Activated CD4-positive, alpha-beta T cell treated with anti-CD3 and anti-CD28 coated beads, Interleukin-2, amount 10 ng/mL, durations not matched to agents 7 days and 5 days (primary cell): ENCODE measurements at places on chromosomes 3 and 15.

GRCh38 chr15:75194397-75194796, 7.3 kb upstream of the C15orf39 start:
- no peak for DNase-seq

DNA sequence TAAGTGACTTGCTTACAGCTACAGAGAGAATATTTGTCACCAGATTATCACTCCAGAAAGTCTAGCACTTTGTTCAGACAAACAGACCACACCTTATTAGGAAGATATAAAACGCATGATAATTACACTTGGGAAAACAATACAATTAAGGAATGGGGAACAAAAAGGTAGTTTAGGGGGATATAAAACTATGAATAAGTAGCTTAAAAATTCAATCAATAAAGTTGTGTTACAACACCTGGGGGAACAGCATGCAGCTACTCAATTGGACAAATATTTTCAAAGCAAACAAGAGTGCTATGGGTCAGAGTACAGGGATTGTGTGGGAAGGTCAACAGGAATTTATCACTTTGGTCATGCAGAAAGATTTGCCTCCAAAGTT, 15.1 kb downstream of the CLDN1 start:
- no peak for DNase-seq

DNA sequence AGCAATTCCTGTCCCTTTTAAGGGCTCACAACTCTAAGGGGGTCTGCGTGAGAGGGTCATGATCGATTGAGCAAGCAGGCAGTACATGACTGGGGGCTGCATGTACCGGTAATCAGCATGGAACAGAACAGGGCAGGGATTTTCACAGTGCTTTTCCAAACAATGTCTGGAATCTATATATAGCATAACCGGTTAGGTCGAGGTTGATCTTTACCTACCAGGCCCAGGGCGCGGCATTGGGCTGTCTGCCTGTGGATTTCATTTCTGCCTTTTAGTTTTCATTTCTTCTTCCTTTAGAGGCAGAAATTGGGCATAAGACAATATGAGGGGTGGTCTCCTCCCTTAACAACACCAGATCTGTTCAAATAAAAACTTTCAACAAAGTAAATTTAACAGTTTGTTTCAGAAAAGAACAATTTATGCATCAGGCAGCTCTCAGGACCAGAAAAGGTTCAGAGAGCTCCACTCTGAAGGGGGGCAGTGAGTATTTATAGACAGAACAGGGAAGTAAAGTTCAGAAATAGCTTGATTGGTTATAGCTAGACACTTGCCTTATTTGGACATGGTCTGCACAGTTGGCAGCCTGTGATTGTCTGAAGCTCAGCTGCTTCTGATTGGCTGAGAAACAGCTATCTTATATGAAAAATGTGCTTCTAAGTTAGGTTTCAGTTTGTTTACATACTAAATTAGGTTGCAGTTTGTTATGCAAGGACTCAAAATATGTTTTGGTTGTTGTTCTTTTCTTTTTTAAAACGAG, 17.2 kb upstream of the B4GALT4 start:
- DNase-seq = no peak

GRCh38 chr3:39718674-39719595, 90.5 kb upstream of the MYRIP start:
- DNase-seq = no peak

DNA sequence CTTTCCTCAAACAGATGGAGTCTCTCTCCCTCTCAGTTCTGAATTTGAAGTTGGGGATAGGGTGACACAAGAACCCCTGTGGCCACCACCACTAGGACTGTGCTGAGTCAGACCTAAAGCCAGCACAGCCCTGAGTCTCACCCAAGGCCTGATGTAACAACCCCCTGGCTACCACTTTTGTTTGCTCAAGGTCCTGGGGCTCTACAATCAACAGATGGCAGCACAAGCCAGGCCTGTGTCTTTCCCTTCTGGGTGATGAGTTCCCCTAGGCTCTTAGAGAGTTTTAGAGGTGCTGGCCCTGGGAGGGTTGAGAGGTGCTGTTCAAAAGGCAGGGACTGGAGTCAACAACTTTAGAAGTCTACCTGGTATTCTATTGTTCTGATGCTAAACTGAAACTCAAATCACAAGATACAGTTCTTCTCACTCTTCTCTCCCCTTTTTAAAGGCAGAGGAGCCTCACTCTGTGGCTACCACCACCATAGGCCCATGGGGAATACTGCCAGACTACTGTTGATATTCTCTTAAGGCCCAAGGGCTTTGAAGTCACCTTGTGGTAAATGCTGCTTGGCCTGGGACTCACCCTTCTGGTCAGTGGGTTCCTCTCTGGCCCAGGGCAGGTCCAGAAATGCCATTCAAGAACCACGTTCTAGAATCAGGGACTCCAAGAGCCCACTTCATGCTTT, 6.5 kb downstream of the OR5K4 start:
- peak; percentile 15 for DNase-seq

DNA sequence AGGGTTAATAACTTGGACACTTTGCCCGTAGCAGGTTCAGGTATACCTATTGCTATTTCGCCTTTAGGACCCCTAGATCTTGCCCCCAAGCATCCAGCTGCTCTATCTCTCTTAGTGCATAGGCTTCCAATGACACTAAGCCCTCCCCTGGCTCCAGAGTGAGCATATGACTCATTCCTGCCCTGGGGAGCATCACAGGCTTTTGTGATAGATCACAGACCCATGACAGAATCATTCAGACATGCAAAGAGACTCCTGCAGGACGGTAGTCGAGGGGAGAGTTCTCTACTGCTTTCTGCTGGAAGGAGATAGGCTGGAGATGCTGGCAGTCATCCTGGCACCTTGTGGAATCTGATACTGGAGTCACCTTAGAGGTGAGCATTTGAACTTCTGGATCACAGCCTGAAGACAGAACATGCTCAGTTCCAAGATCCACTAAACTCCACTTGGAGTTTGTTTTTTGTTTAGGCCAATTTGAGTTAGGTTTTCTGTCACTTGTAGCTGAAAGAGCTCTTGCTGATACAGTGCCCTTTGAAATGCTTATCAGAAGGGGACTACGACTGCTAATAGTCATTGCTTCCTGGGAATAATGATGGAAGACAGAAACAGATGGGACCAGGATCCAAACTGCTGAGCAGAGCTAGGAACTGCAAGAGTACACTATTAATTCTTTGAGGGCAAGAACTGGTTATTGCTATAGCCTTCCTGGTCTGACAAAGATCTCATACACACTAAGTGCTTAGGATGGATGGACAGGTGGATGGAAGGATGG, 11.0 kb downstream of the LYSMD2 start:
- no peak for DNase-seq

DNA sequence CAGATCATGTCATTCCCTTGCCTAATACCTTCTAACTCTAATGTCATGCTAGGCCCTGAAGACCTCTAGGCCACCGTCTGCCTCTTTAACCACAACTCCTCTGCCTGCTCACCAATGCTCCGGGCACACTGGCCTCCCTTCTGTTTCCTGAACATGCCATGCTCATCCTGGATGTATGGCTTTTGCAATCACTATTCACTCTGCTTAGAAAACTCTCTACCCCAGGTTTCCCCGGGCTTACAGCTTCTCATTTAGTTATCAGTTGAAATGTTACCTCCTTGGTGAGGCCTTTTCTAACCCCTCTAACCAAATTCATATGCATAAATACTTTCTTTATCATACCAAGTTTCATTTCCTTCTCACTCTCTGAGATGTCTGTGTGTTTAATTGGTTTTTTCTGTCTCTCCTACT, 727.8 kb upstream of the CFAP20DC start:
- no peak for DNase-seq

GRCh38 chr15:77033417-77033728, 37.5 kb downstream of the TSPAN3 start:
- no peak for DNase-seq

GRCh38 chr3:194617827-194618226, 15.4 kb downstream of the TMEM44 start:
- DNase-seq = no peak

DNA sequence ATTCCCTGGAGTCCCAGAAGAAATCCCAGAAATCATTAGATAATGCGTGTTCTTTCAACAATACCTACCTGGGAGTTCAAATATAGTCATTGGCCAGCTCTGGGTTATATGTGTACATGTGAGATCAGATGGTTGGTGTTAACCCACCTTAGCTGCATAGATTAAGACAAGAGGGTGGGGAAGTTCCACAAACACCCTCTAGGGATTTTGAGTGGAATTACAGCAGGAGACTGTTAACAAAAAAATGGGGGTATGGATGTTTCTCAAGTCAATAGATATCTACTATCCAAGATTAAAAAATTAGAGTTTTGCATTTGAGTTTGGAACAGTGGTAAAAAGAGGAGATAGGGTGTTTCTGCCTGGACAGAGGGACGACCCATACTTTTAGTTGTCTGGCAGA, 282.5 kb upstream of the CNTN3 start:
- DNase-seq = no peak
